Retina (tissue), 1 donor: ENCODE measurements at places on chromosomes 6 and 20.

DNA sequence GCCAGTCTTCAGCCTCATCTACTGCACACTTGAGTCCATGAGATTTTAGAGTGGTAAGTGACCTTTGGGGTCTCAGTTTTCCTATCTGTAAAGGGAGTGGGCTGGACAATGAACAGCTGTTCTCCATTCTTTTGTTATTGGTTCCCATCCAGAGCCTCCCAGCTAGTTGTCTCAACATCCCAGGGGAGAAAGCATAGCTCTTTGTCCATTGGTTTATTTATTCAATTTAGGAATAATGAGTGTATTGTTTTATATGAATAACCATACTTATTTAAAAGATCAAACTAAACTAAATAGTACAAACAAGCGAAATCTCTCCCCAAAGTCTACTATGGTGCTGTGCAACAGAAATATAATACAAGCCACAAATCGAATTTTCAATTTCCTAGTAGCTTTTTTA, 13.7 kb downstream of the PIGT start:
- DNase-seq, result no peak

DNA sequence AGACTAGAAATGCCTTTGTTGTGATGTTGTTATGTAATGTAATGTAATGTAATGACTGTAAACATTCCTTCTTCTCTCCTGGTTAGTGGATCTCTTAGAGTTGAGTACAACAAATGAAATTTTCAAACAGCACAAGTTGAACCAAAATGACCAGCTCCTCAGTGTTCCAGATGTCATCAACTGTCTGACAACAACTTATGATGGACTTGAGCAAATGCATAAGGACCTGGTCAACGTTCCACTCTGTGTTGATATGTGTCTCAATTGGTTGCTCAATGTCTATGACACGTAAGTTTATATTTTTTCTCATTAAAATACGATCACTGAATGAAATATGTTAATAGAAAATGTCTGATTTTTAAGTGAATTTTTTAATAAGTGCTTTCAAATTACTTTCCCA, 496.7 kb downstream of the UTRN start:
- DNase-seq, result no peak

DNA sequence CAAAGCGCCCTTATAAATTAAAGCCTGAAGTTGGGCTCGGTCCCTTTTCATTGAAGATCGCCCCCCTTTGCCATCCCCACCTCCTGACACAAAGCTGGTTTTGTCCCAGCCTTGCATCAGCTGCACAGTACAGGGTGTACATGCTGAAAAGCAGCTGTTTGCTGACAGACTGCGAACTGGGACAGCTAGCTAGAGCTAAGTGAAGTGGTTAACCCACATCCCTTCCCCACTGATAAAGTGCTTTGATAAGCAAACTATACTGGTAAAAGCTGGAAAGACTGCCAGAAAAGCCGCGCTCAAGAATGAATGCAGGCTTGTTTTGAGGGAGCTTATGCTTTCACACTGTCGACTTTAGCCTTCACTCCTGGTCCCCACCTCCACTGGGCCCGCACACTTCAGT, 207.3 kb downstream of the GMDS start:
- no peak for DNase-seq

- no peak for DNase-seq
These were observed 134.1 kb downstream of the CD109 start for GRCh38 chr6:73830119-73830518.
